CD4-positive, CD25-positive, alpha-beta regulatory T cell (primary cell): ENCODE measurements at places on chromosomes 4 and X.

DNA sequence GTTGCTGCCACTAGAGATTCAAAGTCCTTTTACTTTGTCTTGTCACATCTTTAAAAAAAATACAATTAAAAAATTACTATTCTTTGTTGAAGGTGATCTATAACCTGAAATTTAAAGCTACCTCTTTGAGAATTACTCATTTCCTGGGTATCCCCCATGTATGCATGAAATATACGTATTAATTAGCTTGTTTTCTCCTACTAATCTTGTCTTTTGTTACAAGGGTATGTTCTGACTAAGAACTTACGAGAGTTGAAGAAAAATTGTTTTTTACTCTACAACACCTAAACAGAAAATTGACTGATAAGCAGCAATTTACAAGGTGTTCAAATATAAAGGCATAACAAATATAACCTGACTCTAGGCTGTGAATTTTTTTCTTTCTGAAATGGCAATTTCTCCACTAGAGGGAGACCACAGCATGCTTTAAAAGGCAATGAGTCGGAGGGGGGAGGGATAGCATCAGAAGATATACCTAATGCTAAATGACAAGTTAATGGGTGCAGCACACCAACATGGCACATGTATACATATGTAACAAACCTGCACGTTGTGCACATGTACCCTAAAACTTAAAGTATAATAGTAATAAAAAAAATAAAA is 249.6 kb downstream of the OPHN1 start:
- DNase-seq: peak; percentile 32

GRCh38 chrX:54413753-54414152 is 26.5 kb upstream of the TSR2 start:
- no peak for DNase-seq

- no peak for DNase-seq
These were observed 117.8 kb downstream of the FRAS1 start for GRCh38 chr4:78174891-78175290.

DNA sequence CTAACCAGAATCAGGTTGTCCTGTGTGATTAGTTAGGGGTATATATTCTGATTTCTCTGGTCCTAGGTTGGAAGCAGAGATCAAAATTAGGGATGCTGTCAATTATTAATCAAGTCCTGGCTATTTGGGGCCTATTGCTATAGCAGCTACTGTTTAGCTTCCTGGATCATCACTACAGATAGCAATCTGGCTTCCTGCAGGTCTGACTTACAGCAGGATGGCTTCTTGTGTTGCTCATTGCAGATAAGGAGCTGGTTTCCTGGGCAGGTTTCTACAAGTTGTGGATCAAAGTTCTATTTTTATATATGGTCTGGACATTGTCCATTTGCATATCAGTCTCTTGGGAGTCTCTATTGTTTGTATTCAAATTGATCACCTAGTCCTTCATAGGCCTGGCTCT is 57.7 kb upstream of the C4orf54 start:
- no peak for DNase-seq

- DNase-seq: no peak
These were observed 55.1 kb upstream of the GUCY1A1 start for GRCh38 chr4:155611501-155611900.

DNA sequence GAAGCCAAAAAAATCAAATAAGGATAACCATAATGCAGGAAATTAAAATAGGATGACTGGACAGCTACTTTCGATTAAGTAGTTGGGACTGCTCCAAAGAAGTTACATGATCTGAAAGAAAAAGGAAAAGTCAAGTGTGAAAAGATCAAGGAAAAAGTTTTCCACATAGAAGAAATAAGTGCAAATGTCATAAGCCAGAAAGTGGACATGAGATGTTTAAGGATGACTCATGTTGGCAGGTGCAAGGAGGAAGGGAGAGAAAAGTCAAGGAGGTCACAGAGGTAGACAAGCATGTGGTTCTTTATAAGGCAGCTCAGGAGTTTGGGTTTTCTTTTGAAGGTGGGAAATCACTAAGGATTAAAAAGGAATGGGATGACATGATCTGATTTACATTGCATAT is 89.8 kb upstream of the GPRIN3 start:
- DNase-seq: no peak

GRCh38 chr4:53193111-53193510 is 172.8 kb downstream of the SCFD2 start:
- no peak for DNase-seq

DNA sequence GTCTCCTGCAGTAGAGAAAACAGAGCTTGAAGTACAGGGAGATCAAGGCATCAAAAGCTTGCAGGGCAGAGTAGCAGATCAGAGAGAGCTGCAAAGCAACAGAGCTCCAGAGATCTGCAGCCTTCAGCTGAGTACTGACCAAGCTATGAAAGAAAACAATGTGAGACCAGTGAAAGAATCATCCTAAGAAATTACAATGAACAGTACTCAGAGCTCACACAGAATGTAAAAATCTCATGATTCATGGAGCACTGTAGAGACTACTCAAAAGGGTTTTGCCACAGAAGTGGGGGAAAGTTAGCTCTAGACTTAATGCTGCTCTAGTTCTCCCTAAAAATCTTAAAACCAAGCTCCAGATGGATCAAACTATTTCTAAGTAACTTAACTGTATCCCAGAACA is 80.0 kb upstream of the MAB21L2 start:
- no peak for DNase-seq

GRCh38 chr4:140238351-140239056 is 84.5 kb upstream of the MAML3 start:
- no peak for DNase-seq

GRCh38 chr4:86935853-86936733 is 1.3 kb downstream of the AFF1 start:
- peak; percentile 77 for DNase-seq

DNA sequence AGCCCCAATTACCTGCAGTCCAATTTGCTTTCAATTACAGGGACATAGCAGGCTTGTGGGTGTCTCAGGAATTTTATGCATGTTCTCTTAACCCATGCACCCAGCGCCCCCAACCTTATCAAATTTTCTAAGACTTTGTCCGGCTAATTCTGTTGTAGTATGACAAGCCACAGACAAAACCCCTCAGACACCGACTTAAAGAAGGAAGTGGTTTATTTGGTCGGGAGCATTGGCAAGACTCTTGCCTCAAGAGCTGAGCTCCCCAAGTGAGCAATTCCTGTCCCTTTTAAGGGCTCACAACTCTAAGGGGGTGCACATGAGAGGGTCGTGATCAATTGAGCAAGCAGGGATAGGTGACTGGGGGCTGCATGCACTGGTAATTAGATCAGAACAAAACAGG is 28.7 kb upstream of the IL9R start:
- DNase-seq: no peak
